ENCODE measurements at places on chromosomes 4 and X.

- no peak for DNase-seq
Observed at GRCh38 chr4:60805500-60806313, 394.4 kb upstream of the ADGRL3 start.

- DNase-seq: peak; percentile 5
Observed at GRCh38 chrX:3638280-3638873, 75.1 kb downstream of the PRKX start.

GRCh38 chr4:138611721-138612120 lies 369.6 kb upstream of the SLC7A11 start:
- DNase-seq: no peak

GRCh38 chr4:100041646-100042045 lies 91.6 kb upstream of the H2AZ1 start:
- no peak for DNase-seq

DNA sequence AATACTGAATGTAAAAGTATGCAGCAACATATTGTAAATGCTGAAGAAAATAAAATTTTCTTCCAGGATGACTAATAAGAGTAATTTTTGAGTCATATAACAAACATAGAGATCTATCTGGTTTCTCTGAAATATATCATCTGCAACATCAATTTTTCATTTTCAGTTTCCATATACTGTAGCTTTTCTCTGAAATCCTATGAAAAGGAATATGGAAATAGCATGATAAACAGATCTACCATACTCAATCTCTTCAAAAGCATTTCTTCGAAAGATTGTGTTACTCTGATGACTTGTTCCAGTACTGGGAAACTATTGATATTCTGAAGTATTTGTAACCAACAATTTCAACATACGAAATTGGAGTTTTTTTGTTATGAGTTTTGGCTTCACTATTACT lies 1156.7 kb downstream of the FAM133A start:
- no peak for DNase-seq

DNA sequence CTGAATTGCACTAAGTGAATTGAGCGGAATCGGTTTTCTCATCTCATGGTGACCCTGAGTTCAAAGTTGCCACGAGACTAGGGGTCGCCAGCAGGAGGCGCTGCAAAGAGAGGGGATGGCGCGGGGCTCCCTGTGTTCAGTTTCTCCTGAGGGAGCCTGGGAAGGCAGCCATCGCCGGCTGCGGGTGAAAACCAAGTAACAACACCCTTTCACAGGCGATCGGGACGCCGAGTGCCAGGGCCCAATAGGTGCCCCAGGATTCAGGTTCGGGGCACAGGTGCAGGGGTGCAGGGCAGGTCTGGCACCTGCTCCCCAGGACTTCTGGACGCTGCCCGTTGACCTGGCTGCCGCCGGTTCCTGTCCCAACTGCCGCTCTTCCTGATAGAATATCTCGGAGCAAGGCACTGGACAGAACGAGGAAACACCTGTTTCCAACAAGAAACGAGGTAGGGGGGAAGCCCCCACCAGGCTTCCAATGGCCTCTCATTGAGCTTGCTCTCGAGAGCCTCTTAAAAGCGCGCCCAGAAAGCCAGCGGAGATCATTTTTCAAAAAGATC lies 1.1 kb upstream of the FGF16 start:
- DNase-seq: no peak

DNA sequence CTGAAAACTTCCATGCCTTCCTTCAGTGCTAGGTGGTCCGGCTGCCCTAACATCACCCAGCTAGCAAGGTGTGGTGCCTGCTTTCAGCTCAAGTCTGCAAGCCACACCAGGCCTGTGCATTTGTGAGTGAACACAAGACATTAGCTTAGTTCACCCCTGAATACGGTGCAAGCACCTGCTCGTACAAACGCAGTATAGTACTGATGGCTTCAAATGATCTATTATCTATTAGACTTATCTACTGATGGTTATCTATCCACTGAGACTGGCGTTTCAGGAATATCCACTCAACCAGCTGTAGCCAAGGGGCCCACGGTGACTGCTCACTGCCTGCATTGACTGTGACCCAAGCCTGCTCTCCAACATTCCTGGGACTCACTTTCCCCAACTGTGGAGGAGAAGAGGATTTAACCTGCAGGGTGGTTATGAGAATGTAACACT lies 155.9 kb downstream of the SHOX start:
- no peak for DNase-seq

DNA sequence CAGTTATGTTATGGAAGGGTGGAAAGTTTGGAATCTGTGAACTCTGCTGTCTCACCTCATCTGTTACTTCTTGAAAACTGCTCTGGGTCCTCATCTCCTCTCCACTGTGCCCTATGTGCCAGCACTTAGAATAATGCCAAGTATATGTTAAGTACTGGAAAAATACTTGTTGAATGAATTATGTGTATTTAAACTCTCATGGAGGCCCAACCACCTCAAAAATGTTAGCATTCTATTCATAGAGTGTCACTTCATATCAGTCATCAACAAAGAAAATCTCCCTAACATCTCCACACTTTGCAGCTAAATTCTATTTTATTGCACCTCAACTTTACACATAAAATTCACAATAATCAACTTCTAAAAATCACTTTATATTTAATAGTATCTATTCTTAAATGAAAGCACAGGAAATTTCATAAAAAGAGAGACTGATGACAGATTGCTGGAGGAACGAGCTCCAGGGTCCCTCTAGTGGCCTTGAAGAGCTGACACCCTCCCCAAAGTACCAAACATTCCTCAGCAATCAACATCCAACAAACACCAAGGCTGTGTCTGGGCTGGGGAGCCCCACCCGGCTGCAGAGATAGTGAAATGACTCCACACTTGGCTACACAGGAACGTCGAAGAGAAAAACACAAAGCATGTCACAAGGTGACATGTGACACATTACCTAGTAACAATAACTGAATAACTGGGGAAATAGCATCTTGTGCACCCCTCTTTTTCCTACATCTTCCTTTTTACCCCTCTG lies 45.8 kb downstream of the SLC39A8 start:
- DNase-seq: no peak

- DNase-seq: no peak
Observed at GRCh38 chrX:145563159-145563558, 254.5 kb upstream of the SLITRK2 start.

GRCh38 chr4:110900213-110900769 lies 277.4 kb upstream of the PITX2 start:
- no peak for DNase-seq

DNA sequence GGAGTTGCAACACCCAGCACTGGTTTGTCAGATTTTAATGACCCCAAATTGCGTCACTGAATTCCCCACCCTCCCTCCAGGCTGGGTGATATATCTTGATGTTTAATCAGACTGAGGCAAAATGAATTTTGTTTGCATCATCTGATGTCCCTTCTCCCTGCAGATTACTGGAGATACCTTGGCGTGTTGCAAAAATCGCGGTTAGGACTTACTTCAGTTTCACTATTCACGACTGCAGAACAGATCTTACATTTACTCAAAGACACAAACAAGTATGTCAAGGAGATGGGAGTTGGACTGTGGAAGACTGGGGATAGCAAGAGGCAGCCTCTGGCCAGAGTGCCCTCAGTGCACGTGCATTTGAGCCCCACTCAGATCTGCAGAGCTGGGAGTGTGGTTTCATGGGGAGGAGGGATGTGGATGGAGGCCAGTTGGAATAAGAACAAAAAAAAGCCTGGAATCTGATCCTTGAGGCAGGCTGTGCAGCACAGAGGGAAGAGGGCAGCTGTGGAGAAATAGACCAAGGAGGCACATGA lies 92.2 kb upstream of the MTM1 start:
- no peak for DNase-seq

All from NCI-H1048 (cell line).